HEK293T (cell line): ENCODE measurements at places on chromosomes 2 and 18.

- no peak for DNase-seq
These were observed 8.1 kb upstream of the TRIB2 start for GRCh38 chr2:12708508-12709206.

GRCh38 chr2:232238108-232238507 is 140.4 kb upstream of the ALPP start:
- no peak for DNase-seq

- DNase-seq: no peak
These were observed 176.3 kb downstream of the ANKRD30B start for GRCh38 chr18:14924226-14924625.

DNA sequence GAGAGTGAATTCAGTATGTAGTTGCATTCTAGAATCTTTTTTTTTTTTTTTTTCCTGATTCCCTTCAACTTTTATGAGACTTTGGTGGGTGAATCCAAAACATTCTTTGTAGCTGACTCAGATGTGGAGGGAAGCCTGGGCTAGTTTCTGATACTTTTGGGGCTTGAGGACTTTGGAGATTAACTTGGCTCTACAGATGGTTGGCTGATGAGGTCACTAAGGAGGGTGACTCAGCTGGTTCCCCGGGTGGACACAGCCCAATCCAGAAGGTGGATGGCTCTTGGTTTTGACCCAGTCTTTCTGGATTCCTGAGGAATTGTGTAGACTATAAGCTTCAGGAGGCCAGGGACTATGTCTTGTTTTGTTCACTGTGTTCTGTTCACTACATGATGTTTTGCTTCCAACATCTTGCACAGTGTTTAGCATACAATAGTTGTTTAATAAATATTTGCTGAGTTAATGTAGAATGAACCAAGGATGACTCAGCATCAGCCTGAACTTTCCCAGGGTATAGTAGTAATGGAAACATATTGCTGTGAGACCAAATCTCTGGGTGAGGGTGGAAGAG is 30.5 kb downstream of the LAMA3 start:
- DNase-seq: no peak

DNA sequence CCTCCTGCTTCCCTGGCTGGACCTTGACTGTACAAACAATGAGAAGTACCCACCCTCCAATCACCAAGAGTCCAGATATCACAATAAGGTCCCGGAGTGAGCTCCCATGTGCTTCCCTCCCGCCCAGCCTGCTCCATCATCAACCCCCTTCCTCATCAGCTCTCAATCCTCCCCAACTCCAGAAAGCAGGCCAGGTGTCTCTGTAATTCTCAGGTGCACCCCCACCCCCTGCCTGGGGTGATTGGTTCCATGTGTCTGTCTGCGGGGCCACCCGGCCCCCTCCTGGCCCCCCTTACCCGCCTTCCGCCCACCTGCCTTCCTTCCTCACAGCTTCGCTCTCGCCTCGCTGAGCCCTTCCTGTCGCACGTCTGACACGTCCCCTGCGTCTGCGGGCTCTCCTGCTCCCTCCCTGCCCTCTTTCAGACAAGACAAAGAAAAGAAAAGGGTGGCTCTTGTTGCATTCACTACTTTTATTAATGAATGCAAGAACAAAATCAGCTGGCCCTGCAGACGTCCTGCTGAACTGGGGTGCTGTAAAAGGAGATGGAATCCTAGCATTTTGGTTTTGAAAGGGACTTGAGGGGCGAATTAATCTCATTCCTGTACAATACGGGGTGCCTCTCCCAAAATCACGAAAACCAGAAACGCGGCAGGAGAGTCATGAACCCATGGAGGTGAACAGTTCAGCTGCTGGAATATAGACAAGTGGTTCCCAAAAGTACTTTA is 26.5 kb upstream of the IGFBP2 start:
- no peak for DNase-seq

- no peak for DNase-seq
These were observed 260.0 kb upstream of the HS6ST1 start for GRCh38 chr2:128578406-128579390.

GRCh38 chr2:16325016-16325975 is 340.3 kb downstream of the CYRIA start:
- DNase-seq: no peak

DNA sequence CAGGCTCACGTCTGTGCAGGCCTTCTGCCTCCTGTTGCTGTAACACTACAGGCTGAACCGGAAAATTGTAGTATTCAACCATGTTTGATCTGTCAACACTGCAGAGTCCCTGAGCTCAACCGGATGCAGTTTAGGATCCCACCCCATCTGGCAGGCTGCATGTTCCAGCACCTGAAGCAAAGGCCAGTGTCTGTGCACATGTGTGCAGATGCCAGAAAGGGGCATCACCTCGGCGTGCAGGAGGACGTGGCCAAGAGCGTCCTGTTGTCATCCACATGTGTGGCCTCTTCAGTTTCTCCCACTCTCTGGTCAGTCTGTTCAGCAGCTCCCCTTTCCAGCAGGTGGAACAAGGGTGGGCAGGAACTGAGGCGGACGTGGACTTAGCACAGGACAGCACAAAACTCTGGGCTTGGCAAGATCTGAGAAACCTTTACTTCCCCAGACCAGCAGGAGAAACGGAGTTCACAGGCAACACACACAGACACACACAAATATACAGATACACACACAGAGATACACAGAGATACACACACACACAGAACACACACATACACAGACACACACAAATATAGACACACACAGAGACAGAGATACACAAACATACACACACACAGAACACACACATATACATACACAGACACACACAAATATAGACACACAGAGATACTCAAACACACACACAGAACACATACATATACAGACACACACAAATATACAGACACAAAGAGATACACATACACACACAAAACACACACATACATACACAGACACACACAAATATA is 111.3 kb downstream of the NDUFA10 start:
- DNase-seq: no peak

- DNase-seq: no peak
These were observed 107.5 kb downstream of the MSTN start for GRCh38 chr2:189954989-189955388.

- DNase-seq: no peak
These were observed 20.3 kb downstream of the CABLES1 start for GRCh38 chr18:23155537-23155936.

- no peak for DNase-seq
These were observed 237.6 kb downstream of the ALPK2 start for GRCh38 chr18:58391231-58391825.

DNA sequence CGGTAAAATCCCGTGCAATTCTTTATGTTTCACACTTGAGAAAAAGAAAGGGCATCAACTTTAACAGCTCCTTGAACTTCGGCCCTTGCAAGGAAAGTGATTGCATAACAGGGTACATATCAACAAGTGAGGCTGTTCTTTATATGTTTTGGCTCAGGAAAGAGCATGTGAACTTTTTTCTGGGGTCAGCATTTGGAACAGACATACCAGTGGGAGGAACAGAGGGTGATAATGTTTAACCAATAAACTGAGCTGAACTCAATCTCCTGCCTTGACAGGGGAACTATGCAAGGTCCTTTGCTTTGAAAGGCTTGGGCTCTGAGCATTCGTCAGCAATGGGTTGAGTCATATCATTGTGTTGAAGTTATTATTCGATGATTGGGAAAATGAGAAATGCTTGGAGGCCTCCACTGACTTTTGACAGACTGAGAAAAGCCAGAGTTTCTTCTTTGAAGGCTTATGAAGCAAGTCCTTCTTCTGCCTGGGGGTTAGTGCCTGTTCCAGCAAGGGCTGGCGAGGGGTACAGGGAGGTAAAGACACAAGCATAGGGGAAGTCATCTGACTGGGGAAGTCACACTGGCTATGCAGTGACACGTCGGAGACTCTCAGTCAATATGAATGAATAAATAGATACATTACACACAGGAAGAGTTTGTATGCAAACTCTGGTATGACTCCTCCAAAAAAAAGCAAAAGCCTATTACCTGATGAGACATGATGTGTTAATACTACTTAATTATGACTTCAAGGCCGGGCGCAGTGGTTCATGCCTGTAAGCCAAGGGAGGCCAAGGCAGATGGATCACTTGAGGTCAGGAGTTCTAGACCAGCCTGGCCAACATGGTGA is 57.2 kb downstream of the CYB5A start:
- no peak for DNase-seq

DNA sequence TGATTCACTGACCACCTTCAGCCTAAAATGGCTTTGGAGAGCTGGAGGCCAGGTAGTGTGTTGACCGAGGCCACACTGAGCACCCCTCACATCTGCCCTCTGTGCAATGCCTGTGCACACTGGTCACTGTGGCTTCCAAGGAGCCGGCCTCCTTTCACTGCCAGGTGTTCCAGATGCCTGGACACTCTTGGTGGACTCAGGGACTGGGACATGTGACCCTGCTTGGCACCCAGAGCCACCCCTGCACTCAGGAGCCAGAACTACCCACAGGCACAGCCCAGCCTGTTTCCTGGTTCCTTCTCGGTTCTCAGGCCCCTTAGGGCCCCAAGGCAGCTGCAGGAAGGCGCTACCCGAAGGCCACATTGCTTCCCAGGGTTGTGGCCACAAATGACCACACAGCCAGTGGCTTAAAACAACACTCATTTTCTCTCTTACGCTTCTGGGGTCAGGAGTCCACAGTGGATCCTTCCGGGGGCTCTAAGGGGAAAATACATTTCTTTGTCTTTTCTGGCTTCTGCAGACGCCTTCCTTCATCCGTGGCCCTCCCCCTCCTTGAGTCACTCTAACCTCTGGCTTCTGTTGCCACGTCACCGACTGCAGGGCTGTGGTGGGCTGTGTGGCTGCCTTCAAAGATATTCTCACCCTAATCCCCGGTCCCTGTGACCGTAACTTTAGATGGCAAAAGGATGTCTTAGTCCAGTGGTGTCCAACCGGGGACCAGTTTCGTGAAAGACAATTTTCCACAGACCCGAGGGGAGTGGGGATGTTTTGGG is 78.6 kb downstream of the ASB1 start:
- DNase-seq: no peak

- no peak for DNase-seq
These were observed 7.4 kb upstream of the B3GNT7 start for GRCh38 chr2:231387904-231388724.

DNA sequence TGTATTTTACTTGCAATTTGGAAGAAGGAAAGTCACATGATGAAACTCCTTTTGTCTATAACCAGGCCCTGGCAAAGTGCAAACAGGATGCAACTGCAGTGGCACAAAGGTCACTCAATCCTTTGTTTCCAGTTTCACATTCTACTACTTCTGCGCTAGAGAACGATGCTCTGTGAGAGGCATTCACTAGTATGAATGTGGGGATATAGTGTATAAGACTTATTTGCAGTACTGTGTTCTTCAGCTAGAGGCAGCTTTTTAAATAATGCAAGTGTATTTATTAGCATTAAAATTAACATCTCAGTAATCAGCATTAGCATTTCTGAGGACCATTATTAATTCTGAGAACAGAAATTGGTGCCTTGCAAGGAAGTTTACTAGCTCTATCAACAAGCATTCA is 68.9 kb downstream of the PRPF40A start:
- no peak for DNase-seq

DNA sequence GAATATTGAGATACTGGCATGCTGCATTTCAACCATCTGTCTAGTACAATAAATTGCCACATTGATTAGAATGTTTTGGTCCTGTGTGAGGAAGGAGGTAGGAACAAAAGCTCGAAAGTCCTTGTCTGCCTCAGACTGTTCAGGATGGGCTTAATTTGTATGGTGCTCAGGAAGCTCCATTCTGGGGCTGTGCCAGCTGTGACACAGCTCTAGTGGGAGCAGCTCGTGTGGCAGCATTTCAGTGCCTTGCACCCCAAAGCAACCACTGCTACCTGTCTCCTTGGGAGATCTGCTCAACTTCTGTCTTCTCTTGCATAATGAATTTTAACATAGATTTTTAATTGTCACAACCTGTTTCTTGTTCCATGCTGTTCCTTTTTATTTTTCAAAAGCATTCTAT is 144.4 kb upstream of the THUMPD2 start:
- no peak for DNase-seq

GRCh38 chr2:99845296-99845695 is 297.1 kb downstream of the AFF3 start:
- no peak for DNase-seq

GRCh38 chr2:63555931-63556330 is 32.3 kb downstream of the WDPCP start:
- DNase-seq: no peak

- DNase-seq: no peak
These were observed 90.1 kb downstream of the ACVR1 start for GRCh38 chr2:157785866-157786662.
